ENCODE measurements at places on chromosomes 4 and X. TPM values are rescaled to one million over a fixed set of nuclear protein-coding genes. Genes with fewer than 3 reads are reported as not detected.

The XAGE1A gene
- total RNA-seq, result not detected

The LANCL3 gene
- 0.16 TPM for total RNA-seq

The PAQR3 gene
- total RNA-seq, result 10.2 TPM

The UGT2B11 gene
- not detected for total RNA-seq

The SYNPO2 gene
- total RNA-seq, result 0.18 TPM

The PNCK gene
- 0.70 TPM for total RNA-seq

The AFF1 gene
- 40.3 TPM for total RNA-seq

The POU3F4 gene
- not detected for total RNA-seq

The UGT2B10 gene
- total RNA-seq, result not detected

The TRMT10A gene
- total RNA-seq, result 7.7 TPM

The IGSF1 gene
- total RNA-seq, result not detected

DNA sequence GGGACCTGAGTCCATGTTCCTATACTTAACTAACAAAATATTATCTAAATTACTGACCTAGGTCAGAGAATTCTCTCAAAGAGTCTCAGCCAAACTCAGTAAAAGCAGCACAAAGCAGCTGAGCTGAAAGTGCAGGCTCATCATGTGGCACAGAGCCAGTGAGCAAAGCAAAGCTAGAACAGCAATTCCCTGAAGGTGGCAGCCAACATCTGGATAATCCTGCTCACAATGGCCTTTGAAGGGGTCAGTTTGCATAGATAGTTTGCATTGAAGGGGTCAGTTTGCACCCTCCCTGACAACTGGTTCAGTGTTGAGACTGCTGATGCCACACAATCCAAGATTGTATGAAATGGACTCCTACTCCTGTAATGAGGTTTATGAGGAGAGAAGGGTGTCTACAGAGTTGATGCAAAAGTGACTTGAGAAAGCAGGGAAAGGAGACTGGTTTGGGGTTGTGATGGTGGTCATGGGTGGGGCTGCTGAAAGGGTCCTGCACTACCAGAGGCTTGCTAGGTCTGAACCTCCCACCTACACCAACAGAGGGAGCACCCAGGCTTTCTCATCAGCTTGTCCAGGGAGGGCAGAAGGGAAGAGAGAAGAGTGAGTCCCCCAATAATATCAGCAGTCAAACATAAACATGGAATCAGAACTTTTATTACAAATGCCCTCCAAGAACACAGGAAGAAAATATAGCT is 39.7 kb downstream of the TRIM61 start:
- DNase-seq, result peak; percentile 7

- DNase-seq, result no peak
Measured at GRCh38 chr4:98110214-98110613, 33.1 kb downstream of the STPG2 start.

DNA sequence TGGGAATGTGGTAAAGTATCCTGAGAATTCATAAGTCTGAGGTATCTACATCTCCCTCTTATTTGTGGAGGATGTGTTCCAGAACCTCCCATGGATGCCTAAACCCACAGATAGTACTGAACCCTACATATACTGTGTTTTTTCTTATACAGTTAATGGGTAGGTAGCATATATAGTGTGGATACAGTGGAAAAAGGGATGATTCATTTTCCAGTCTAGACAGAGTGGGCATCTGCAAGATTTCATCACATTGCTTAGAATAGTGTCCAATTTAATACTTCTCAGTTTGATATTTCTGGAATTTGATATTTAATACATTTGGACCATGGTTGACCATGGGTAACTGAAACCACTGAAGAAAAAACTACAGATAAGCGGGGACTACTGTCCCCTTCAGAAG is 155.0 kb upstream of the ANKRD50 start:
- no peak for DNase-seq

DNA sequence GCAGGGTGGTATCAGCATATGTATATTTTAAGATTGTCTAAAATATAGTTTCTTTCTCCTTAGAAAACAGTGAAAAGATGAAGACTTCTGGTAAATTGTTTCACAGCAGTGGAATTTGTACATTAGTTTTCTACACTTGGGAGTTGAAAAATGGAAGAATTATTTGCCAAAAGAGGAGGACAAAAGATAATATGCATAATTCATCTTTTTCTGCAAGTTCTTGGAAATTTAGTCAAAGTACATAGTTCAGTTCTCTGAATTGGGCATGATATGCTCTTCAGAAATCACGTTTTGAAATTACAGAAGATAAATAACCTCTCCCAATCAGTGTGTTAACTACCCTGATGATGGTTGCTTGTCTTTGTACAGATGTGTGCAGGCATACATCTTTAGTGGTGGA is 47.0 kb downstream of the RBPJ start:
- DNase-seq, result no peak

- no peak for DNase-seq
Measured at GRCh38 chr4:116899561-116899960, 185.8 kb downstream of the TRAM1L1 start.

DNA sequence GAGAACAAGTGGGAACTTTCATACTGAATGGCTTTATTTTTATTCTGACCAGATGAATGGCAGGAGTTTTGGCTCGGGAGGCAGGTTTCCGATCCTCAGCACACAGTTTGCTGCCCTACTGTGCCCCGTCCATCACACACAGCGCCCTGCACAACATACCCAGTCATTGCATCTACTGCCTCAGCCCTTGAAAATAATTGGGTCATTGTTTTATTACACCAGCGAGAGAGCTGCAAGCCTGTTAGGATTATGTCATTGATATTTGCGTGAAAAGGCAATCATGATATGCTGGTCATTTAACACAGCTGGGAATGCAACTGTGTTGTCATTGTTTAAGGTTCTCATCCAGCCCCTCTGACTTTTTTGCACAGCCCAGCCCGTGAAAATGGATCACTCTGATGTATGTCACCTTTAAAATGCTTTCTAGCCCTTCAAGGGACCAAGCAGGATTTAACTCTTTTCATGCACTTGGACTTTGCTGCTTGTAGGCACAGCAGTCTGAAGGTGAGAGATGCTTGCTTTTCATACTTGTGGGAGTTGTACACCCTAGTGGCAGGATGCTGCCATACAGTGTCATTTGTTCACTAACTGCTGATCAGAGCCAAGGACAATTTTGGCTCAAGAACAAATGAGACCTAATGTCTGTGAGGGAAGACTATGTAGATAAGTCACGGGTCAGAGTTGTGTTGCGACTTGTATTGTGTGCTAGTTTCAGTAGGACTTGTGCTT is 62.3 kb downstream of the RTL9 start:
- DNase-seq, result no peak

DNA sequence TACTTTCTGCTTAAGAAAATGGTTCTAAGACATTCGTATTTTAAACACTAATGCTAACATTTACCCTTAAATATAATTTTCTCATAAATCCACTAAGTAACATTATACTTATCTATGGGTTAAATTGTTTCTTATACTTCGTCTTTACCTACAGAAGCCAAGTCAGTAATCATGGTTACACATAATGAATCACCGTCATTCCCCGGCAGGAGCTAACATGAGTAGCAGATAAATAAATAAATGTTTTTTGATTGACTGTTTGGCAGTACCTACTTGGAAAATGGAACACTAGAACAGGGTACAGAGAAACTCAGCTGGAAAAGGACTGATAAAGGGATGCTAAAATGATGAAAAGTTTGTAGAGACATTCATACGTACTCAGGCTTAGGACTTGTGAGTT is 430.4 kb downstream of the ACTRT1 start:
- DNase-seq, result no peak

- no peak for DNase-seq
Measured at GRCh38 chrX:10571260-10571659, 49.1 kb downstream of the MID1 start.

DNA sequence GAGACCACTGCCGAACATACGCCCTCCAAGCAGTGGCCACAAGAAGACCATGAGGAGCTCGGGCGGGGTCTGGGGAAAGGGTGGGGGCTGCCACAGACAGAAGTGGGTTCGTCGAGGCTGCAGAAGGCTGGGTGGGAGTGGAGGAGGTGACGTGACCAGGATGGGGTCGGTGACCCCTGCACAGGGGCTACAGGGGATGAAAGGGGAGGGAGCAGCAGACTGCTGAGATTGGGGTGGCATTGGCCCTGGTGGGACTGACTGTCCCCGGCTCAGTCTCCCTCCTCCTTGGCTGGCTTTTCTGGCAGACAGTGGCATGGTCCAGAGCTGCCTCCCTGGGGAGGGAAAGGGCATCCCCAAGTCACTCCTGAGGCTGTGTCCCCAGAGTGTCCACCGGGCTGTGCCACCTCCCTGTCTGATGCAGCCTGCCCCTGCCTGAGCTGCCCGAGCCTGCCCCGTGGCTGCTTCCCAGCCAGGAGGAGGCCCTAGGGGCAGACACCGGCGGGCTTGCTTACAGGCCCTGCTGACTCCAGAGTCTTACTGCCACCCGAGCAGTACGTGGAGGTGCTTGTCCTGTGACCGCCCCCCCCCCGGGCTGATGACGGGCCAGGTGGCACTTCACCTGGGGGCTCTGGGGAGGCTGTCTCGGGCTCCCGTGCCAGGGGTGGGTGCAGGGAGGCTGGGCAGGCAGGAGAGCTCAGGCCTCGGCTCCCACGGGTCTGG is 7.2 kb downstream of the SH3BP2 start:
- DNase-seq, result no peak

GRCh38 chr4:121953860-121954259 is 2.0 kb upstream of the TRPC3 start:
- no peak for DNase-seq

DNA sequence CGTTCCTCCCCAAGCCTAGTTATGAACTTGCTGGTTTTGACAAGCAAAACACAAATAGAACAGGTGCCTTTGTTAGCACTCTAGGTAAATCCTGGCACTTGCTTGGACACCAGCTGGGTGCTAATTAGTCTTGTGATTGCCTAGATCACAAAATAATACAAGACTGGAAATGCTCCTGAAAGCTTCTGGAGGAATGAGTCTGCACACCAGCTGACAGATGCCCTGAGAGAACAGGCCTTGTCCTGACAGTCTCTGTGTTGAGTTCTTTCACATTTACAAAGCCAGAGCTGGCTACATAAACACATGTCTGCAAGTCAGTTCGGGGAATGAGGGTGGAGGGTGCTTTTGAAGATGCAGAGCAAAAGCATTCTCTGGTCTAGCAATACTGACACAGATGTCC is 93.8 kb downstream of the ELOVL6 start:
- DNase-seq, result no peak

GRCh38 chrX:108312957-108313356 is 125.3 kb downstream of the COL4A6 start:
- DNase-seq, result no peak

- DNase-seq, result no peak
Measured at GRCh38 chr4:187183826-187184225, 460.2 kb upstream of the FAT1 start.

GRCh38 chr4:93759506-93759905 is 69.0 kb upstream of the ATOH1 start:
- DNase-seq, result no peak

DNA sequence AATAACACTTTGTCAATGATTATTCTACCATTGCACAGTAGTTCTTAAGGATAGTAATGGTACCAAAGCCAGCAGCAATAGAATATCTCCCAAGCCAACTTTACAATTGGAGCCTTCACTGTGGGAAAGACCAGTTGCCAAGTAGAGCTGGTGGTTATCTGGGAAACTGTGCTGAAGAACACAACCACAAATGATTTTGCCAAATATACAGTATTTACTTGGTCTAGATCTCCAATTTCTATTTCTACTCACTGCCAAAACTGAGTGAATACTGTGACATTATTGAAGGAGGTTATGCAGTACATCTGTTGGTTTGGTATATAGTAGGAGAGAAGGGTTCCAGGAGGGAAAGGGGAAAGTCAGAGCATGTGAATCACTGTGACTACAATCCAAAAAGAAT is 3.8 kb downstream of the TET2 start:
- DNase-seq, result no peak

GRCh38 chr4:109164011-109164410 is 138.4 kb downstream of the COL25A1 start:
- DNase-seq, result no peak

DNA sequence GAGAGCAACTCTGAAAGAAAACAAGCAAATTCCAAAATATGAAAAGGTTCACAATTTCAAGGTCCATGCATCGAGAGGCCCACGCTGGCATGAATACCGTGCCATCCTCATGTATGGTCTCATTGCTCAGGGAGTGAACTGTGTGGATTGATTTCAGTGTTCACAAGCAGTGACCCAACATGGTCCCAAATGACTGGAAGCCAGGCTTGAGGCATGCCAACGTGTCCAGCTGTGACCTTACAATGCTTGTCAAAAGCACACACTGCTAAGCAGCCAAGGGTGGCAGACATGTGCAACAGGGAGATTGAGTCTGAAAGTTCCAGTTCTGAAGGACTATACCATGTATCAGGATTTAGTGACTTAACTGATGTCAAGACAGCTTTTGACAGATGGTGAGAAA is 58.7 kb upstream of the CLDN24 start:
- DNase-seq, result no peak

- no peak for DNase-seq
Measured at GRCh38 chr4:128161138-128161537, 100.0 kb downstream of the LARP1B start.

Data from activated CD8-positive, alpha-beta T cell treated with anti-CD3 and anti-CD28 coated beads for 36 hours (primary cell).